ENCODE measurements at places on chromosomes 2 and 18. TPM values are rescaled to one million over a fixed set of nuclear protein-coding genes. Genes with fewer than 3 reads are reported as not detected.

- no peaks in the 10 kb centered on the region for H3K36me3 ChIP-seq
- peaks cover 6% of the 10 kb centered on the region for H3K4me1 ChIP-seq
- peak overlapping the region; percentile 97 for H3K27ac ChIP-seq
- H3K4me3 ChIP-seq: peak overlapping the region; percentile 88
These were observed 502 bp downstream of the EPAS1 start for GRCh38 chr2:46297546-46298271.

DNA sequence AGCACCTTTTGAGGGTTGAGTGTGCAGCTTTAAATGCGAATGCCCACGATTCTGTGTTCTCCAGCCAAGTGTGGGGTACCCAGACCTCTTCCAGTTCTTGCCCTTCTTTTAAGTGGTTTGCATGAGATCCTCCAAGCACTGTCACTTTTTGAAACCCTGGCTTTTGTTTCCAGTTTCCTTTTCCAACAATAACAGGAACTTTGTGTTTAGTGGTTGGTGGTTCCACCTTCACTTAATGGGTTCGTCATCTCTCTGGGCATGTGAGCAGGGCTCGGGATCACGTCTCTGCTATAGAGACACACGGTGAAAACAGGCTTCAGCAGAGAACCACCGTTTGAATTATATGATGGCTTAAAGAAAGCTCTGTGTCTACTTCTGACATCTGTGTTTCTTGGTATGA lies 197.6 kb downstream of the LDLRAD4 start:
- no peaks in the 10 kb centered on the region for H3K27me3 ChIP-seq
- no peaks in the 10 kb centered on the region for H3K36me3 ChIP-seq
- peak overlapping the region; percentile 43 for H3K27ac ChIP-seq
- H3K4me3 ChIP-seq: no peak overlapping the region

DNA sequence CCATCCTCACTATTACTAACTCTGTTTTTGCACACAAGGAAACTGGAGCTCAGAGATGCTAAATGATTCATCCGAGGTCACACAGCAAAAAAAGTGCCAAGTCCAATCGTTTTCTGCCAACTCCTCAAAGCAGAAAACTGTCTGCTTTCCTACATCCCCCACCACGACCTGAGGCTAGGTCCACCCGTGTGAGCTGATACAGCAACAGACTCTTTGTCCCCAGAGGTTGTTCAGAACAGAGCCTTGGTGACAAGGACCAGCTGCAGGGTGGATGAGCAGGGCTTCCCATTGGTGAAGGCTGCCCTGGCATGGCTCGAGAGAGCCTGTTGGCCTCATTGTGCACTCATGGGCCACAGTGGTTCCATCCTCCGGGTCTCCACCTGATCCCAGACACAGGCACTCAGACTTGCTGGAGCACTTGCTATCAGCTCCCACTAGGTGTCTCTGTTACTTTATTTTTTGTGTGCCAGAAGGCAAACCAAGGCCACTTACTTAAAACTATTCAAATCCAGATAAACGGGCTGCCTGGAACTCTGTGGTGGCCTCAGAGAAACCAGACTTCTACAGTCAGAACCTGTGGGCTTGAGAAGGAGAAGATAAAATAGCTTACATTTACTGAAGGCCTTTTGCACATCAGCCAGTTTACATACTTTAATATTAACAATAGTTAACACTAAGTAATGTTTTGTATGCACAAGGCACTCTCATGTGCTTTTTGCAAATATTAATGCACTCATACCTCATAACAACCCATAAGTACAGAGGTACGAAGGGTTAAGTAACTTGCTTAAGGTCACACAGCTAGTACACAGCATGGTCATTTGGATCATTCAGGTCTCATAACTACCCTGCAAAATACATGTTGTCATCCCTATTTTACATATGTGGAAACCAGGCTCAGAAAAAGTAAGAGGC lies 62.9 kb upstream of the CTIF start:
- no peaks in the 10 kb centered on the region for H3K36me3 ChIP-seq
- H3K4me3 ChIP-seq: no peak overlapping the region
- no peaks in the 10 kb centered on the region for H3K4me1 ChIP-seq
- no peak overlapping the region for H3K27ac ChIP-seq

- H3K27me3 ChIP-seq: no peaks in the 10 kb centered on the region
- no peak overlapping the region for H3K4me3 ChIP-seq
- H3K36me3 ChIP-seq: no peaks in the 10 kb centered on the region
- no peaks in the 10 kb centered on the region for H3K4me1 ChIP-seq
- H3K27ac ChIP-seq: no peak overlapping the region
These were observed 18.8 kb upstream of the TMX3 start for GRCh38 chr18:68733707-68734106.

- no peaks in the 10 kb centered on the region for H3K27me3 ChIP-seq
- H3K4me3 ChIP-seq: no peak overlapping the region
- no peak overlapping the region for H3K27ac ChIP-seq
These were observed 648.1 kb downstream of the CPS1 start for GRCh38 chr2:211204456-211204855.

GRCh38 chr2:17646838-17647701 lies 106.5 kb downstream of the SMC6 start:
- no peak overlapping the region for H3K27ac ChIP-seq
- no peaks in the 10 kb centered on the region for H3K4me1 ChIP-seq
- no peak for DNase-seq

DNA sequence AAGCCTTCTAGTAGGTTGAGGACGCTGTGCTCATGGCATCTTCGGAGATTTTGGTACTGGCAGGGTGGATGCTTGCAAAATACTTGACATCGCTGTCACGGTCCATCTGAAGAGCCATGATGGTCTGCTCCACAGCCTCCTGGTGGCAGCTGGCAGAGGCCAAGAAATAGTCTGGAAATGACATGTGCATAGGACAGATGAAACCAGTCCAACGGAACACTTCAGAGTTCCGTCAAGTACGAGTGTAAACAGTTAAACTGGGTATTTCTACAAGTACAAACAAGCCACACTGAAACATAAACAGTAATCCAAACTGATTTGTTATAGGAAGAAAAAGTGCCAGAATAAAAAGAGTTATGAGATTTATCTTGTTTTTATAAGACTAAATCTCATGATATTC lies 66.6 kb downstream of the PPP4R1 start:
- H3K4me1 ChIP-seq: no peaks in the 10 kb centered on the region
- peaks cover 53% of the 10 kb centered on the region for H3K36me3 ChIP-seq
- no peak overlapping the region for H3K27ac ChIP-seq
- no peak overlapping the region for H3K4me3 ChIP-seq
- no peaks in the 10 kb centered on the region for H3K27me3 ChIP-seq

GRCh38 chr18:73043611-73044010 lies 175.8 kb upstream of the NETO1 start:
- H3K36me3 ChIP-seq: no peaks in the 10 kb centered on the region
- no peak for DNase-seq
- H3K4me3 ChIP-seq: no peak overlapping the region
- no peak overlapping the region for H3K27ac ChIP-seq

DNA sequence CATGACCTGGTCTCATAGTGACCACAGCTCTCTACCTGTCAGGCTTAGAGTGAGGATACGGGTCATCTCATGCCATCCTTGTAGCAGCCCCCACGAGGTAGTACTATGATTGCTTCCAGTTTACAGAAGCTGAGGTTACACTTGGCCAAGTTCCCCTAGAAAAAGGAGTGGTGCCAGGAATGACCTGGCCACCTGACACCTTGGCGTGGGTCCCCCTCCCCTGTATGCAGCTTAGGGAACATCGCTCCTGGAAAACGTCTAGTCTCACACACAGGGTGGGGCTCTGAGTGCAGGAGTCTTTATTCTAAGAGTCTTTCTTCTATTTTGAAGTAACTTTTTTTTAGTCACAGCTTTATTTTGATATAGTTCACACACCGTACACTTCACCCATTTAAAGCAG lies 14.8 kb downstream of the NPPC start:
- no peaks in the 10 kb centered on the region for H3K4me1 ChIP-seq
- no peak overlapping the region for H3K27ac ChIP-seq
- no peak for DNase-seq
- H3K27me3 ChIP-seq: no peaks in the 10 kb centered on the region
- no peak overlapping the region for H3K4me3 ChIP-seq

Gene PLEKHH2
- 15.0 TPM for total RNA-seq

Data from ascending aorta (tissue), 2 donors.